ENCODE measurements at places on chromosomes 1 and 21.
A peak's percentile ranks its signal among the peaks of the same experiment; 100 is the strongest.

DNA sequence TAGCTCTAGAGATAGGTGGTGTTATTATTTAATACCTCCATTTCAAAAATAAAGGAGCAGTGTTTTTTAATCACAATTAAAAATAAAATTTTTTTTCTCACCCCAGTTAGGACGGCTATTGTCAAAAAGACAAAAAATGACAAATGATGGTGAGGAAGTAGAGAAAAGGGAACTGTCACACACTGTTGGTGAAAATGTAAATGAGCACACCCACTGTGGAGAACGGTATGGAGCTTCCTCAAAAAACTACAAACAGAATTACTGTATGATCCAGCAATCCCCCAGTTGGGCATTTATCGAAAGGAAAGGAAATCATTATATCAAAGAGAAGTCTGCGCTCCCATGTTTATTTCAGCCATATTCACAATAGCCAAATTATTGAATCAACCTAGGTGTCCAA is 148.7 kb upstream of the NR5A2 start:
- no peak for DNase-seq

- DNase-seq: no peak
These were observed 81.2 kb upstream of the RAVER2 start for GRCh38 chr1:64663668-64664067.

DNA sequence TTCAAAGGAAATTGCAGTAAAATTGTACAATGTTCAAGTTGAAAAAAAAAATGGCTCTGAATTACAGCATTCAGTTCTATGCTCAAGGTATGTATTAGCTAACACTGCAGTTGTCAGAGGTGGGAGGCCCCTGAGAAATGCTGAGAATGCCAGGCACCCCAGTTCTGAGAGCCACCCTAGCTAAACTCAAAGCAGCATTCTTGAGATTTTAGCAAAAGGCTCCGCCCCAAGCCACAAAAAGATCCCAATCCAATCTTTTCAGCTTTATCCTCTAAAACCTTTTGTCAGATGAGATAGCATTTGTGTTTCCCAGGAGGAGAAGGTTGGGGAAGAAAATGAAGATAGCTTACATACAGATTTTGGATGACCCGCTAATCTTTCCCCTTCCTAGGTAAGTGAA is 68.8 kb downstream of the SMYD2 start:
- no peak for DNase-seq

GRCh38 chr21:42236693-42237092 is 17.8 kb downstream of the ABCG1 start:
- no peak for DNase-seq

DNA sequence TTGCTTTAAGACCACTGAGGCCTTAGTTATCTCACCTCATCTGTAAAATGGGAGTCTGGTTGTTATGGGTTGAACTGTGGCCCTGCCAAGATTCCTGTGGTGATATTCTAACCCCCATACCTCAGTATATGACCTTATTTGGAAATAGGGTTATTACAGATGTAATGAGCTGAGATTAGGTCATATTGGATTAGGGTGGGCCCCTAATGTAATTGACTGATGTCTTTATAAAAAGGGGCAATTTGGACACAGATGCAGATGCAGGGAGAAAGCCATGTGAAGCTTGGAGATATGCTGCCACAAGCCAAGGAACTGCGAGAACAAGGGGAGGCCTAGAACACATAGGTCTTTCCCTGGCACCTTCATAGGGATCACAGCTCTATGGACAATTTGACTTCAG is 3.9 kb downstream of the C1orf87 start:
- DNase-seq: no peak

- no peak for DNase-seq
These were observed 164.9 kb downstream of the NFIA start for GRCh38 chr1:61247051-61247825.

GRCh38 chr21:38797470-38797869 is 8.3 kb upstream of the ETS2 start:
- no peak for DNase-seq

DNA sequence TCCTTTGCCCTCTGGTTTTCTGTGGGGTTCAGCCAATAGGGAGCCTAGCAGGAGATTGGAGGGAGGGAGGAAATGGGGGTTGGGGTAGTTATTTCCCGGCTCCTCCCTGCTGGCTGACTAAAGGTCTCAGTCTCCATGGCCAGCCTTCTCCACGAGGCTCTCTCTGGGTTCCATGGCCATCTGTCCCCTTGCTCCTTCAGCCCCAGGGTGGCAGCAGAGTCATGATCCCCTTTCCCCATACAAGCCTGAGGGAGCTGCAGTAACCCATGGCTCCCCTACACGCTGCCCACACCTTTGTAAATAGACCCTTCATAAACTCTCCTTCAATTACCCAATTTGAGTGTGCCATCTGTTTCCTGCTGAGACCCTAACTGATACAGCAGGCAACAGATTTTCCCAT is 176.1 kb upstream of the CSF3R start:
- DNase-seq: no peak

DNA sequence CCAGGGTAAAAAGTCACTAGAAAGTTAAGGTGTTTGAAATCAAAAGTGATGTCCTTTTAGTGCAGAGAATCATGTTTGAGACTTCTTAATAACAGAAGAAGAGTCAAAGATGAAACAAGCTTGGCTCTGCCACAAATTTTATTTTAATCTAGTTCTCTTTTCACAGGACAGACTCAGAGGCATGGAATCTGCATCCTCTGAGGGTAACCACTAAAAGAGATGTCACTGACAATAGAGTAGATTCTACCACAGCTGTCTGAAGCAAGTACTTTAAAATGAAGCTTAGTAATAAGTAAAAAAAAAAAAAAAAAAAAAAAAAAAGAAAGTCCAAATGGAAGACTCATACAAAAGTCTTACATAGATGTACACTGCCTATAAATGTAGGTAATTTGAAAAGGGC is 519.7 kb upstream of the PRMT6 start:
- no peak for DNase-seq

GRCh38 chr1:89780721-89781120 is 40.1 kb upstream of the LRRC8D start:
- no peak for DNase-seq

DNA sequence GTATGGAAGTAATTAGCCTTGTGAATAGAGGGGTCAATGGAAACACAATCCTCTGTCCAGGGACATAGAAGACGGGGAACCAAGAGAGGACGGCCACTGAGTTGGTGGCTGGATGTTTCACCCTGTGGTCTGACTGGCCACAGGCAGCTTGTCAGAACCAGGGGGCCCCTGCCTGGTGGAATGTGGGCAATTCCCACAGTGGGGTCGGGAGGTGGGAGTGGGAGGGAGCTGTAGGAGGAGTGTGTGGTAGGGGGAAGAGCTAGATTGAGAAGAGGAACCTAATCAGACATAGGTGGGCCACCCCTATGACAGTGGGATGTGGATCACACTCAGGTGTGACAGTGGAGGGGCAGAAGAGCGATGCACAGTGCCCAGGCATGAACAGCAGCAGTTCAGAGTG is 31.3 kb downstream of the TRIM62 start:
- no peak for DNase-seq

DNA sequence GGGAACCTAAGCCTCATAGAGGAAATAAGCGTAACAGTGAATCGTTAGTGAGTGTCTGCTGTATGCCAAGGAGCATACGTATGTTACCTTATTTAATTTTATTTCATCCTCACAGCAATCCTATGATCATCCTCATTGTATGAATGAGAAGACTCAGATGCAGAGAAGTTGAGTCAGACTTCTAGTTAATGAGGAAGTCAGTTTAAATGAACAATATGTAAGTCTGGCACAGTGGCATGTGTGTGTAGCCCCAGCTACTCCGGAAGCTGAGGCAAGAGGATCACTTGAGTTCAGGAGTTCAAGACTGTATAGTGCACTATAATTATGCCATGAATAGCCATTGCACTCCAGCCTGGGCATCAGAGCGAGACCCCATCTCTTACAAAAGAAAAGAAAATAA is 148.0 kb downstream of the ZZZ3 start:
- no peak for DNase-seq

DNA sequence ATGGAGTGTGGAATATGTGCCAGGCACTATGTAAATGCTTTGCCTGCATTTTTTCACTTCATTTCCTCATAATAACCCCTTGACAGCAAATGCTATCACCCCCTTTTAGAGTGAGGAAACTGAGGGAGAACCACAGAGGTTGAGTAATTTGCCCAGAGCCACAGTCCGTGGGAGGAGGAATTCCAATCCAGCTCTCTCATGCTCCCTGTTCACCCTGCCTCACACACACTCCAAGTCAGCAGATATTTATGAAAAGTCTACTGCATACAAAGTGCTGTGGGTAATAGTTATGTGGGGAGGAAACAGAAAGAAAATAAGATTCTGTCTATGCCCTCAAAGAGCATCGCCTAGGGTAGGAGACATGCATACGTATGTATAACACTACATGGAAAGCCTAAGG is 30.9 kb upstream of the RBM15 start:
- no peak for DNase-seq

GRCh38 chr1:159985473-159985872 is 31.4 kb upstream of the SLAMF9 start:
- DNase-seq: no peak

GRCh38 chr1:3695326-3696217 is 43.3 kb downstream of the TP73 start:
- no peak for DNase-seq

GRCh38 chr1:69673321-69673720 is 105.6 kb downstream of the LRRC7 start:
- no peak for DNase-seq

GRCh38 chr1:153663211-153663610 is 4.7 kb downstream of the SNAPIN start:
- DNase-seq: no peak

- peak; percentile 22 for DNase-seq
These were observed at the start of gene COA7 for GRCh38 chr1:52697795-52698674. Gene COA7 (minus strand): TSS chr1:52698347. CDS start chr1:52698326, 21 bp downstream.

- DNase-seq: no peak
These were observed 27.1 kb downstream of the AHDC1 start for GRCh38 chr1:27576806-27577227.

GRCh38 chr1:40384887-40385286 is 11.4 kb downstream of the SMAP2 start:
- DNase-seq: no peak

DNA sequence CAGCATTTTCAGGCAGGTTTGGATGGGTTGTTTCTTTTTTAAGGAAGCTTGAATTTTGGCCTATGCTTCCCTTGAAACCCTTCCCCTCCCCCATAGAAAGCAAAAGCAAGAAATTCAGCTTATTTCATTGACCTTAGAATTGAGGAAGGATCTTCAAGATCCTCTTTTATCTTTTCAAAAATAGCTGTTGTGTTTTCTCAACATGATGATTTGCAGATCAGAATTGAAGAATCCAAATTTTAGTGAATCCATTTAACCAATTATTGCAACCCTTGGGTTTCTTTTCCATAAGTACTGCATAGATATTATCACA is 73.7 kb downstream of the LRRC8C start:
- no peak for DNase-seq

DNA sequence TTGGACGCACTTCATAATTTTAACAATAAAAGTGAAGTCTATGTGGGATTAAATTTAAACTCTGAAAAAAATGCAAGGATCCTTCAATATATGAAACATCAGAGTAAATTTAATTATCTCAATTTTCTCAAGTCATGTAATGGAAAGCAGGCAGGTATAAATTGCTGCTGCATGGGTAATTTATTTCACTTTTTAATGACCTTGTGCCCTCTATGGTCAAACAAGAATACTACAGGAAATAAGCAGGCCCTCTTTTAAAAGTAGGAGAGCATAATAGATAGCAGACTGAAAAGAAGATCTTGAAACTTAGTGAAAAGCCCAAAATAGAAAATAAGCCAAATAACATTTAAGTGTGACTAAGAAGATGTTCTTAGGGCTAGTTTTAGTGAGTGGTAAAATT is 22.9 kb downstream of the BCAS2 start:
- no peak for DNase-seq

DNA sequence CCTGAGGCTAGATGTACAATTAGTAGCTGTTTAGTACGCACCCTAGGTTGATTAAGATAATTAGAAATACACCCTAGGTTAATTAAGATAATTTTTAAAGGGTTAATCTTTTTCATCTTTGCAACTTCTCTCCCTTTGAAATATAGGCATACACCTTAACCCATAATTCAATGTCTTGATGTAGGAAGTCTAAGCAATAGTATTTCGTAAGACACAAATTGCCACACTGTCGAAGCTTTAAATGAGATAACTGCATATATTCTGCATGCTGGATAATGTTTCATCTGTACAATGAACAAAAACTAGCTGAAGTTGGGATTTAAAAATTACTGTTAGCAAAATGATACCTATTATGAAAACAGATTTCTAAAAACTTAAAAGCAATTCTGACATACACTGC is 122.9 kb downstream of the EVI5 start:
- no peak for DNase-seq

- DNase-seq: no peak
These were observed 1105.3 kb upstream of the TMPRSS15 start for GRCh38 chr21:19508844-19509243.

GRCh38 chr1:1183833-1184775 is 10.4 kb downstream of the TTLL10 start:
- no peak for DNase-seq

GRCh38 chr1:234731569-234732085 is 121.6 kb upstream of the IRF2BP2 start:
- no peak for DNase-seq

DNA sequence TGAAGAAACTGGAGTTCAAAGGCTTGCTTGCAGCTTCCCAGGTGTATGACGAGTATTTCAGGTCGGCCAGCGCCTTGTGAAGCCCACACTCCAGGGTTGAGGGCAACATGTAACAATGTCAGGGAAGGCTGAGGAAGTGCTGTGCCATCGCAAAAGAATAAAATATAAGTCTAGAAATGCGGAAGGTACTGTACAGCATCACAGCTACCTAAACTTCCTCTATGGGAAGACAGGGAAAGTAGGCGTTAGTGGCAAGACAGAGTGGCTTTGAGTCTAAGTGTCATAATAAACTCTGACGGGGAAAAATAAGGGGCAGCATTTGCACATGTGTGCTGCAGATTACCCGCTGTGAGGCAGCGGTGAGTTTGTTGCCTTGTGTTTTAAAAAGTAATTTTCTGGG is 28.9 kb downstream of the DOP1B start:
- DNase-seq: no peak

DNA sequence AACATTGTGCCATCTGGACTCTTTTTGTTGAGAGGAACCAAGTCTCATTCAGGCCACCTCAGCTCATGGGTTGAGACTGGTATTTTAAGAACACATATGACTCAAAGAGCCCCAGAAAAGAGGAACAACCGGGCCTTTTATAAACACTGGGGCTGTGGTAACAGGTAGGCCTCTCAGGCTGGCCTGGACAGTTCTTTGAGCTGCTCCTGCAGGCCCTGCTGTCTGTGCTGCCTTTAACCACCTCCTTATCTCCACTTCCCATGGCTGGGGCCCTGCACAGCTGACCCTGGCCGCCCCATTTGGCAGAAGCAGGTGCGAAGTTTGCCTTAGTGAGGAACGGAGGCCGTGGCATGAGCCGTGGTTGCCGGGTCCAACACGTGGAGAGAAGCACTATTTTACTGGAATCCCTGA is 163.3 kb downstream of the RHOU start:
- DNase-seq: no peak
